ENCODE measurements at places on chromosomes 7 and 10. TPM values are rescaled to one million over a fixed set of nuclear protein-coding genes. Genes with fewer than 3 reads are reported as not detected.

DNA sequence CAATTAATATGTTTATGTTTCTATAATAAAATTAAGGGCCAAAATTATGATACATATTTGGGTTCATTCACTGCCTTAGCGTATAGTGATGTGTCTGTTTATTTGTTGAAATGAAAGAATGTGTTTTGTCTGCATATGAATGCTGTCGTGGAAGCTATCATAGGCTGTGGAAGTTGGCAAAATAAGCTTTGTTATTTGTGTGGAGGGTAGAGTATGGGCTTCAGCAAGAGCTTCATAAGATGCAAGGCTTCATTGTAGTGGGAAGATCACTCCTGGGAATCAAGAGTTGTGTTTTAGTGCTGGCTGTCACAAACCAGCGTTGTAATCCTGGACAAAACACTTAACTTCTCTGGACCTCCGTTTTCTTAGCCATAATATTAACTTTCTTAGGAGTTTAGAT is 2.5 kb downstream of the SLK start:
- no peak for DNase-seq

GRCh38 chr7:22442187-22442881 is 57.7 kb downstream of the STEAP1B start:
- DNase-seq = no peak

MBLAC1 gene
- total RNA-seq = 1.9 TPM

DNA sequence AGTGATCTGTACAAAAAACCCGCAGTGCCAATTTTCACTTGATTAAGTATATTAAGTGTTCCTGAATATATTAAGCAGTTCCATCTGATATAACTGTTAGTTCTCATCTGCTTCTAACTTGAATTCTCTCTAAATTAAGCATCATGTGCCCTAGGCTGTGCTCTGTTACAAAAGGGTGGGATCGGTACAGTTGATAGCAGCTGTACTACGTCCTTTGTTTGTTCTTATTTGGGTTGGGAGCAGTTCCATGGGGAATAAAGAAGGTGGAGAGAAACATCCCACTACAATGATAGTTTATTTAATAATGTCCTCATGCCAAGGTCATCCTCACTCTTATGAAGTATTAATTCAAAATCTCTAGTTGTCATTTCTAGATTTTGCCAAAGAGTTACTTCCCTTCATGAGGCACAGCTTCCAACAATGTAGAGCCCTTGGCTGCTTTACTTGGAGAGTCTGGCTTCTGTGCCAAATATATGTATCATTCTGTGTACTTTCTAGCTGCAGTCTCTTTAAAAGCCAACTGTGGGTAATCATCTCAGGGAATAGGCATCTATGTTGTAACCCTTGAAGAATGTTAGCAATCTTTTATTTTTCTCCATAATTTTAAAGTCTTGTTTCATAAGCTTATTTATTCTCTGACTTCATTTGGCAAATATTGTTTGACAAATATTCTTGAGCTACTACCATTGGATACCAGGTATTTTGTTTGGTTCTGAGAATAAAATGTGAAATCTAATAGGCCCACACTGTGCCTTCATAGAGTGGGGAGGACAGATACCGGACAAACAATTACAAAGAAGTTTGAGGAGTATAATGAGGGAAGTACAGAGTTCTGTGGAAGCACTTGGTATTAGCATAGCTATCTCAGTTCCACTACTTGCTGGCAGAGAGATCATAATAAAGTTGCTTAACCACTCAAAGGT is 22.4 kb upstream of the AHR start:
- DNase-seq = no peak

All from omental fat pad (tissue), 4 donors.